ENCODE measurements at places on chromosomes 16 and 17. TPM values are rescaled to one million over a fixed set of nuclear protein-coding genes. Genes with fewer than 3 reads are reported as not detected.

Gene KRTAP3-1
- not detected for total RNA-seq

Gene KRTAP2-1
- total RNA-seq: not detected

Gene GUCY2D
- total RNA-seq: not detected

DNA sequence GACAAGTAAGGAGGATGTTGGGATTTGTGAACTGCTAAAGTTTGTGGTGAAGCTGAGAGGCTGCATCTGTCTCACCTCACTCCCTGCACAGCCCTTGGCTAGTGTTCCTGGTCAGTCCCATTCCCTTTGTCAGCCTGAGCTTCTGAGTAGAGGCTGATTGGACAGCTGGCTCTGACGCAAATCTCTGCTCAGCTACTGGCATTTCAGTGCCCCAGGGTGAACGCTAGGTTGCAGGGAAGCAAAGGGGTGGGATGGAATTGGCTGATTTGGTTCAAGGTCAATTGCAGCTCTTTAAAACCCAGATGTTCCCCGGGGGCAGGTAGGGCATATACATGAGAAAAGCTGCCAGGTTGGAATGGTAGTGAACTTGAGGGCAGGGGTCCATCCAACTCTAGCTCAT, 23.1 kb upstream of the CNOT1 start:
- H3K4me1 ChIP-seq: no peaks in the 10 kb centered on the region
- H3K4me3 ChIP-seq: no peak overlapping the region
- no peak for DNase-seq
- no peaks in the 10 kb centered on the region for H3K27me3 ChIP-seq

DNA sequence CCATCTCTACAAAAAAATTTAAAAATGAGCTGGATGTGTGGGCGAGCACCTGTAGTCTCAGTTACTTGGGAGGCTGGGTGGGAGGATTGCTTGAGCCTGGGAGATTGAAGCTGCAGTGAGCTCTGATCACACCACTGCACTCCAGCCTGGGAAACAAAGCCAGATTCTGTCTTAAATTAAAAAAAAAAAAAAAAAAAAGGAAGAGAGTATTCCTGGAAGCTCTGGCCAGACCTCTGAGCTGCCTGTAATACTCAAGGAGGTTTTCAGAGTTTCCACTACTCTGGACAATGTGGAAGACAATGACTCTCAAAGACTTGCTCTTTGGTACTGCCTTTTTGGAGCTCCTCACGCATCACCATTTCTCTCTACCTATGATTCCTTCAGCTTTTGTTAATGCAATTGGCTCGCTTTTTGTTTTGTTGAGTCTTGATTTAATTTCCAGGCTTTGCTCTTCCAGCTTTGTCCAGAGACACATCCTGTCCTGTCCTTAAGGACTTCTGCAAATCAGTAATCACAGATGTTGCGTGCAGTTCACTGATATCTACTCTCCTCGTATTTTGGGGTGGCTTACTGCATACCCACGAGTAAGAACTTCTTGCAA, 10.8 kb downstream of the CHD9 start:
- no peak overlapping the region for H3K4me3 ChIP-seq
- H3K36me3 ChIP-seq: peaks cover 17% of the 10 kb centered on the region
- DNase-seq: no peak
- H3K27ac ChIP-seq: no peak overlapping the region
- H3K27me3 ChIP-seq: no peaks in the 10 kb centered on the region
- peaks cover 57% of the 10 kb centered on the region for H3K4me1 ChIP-seq

DNA sequence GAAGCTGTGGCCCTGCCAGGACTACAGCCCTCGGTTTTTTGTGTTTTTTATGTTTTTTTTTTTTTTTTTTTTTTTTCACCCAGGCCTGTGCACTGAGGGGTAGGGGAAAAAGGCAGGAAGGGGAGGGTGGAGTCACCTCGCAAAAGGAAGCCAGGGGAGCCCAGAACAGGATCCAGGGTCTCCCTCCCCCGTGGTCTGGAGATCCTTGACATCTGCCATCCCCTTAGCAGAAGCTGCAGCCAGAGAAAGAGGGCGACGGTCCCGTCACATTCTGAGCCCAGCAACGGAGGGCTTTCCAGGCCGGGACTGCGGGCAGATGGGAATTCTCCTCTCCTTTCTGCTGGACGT, 29.1 kb upstream of the PHOSPHO1 start:
- no peak overlapping the region for H3K27ac ChIP-seq
- H3K4me3 ChIP-seq: peak overlapping the region; percentile 79
- DNase-seq: no peak
- H3K4me1 ChIP-seq: peaks cover 11% of the 10 kb centered on the region

- H3K4me1 ChIP-seq: peaks cover 28% of the 10 kb centered on the region
- peak within 1 kb of the TSS; percentile 16 for H3K27ac ChIP-seq
- H3K4me3 ChIP-seq: peak within 1 kb of the TSS; percentile 76
- DNase-seq: peak; percentile 81
Observed at GRCh38 chr17:29622337-29623282, at the start of gene CORO6. Gene CORO6, minus strand, starts transcription at chr17:29622912. Its CDS starts 1,491 bp downstream, at chr17:29621421.

- peak overlapping the region; percentile 81 for H3K27ac ChIP-seq
- no peak for DNase-seq
- H3K27me3 ChIP-seq: no peaks in the 10 kb centered on the region
- peak overlapping the region; percentile 31 for H3K4me3 ChIP-seq
- H3K36me3 ChIP-seq: peaks cover 25% of the 10 kb centered on the region
Observed at GRCh38 chr17:38891441-38891840, 21.6 kb downstream of the LASP1 start.

Data from activated naive CD8-positive, alpha-beta T cell treated with anti-CD3 and anti-CD28 coated beads, Interleukin-2, amount 10 ng/mL, durations not matched to agents 7 days and 5 days (primary cell).